WERI-Rb-1 (cell line): ENCODE measurements at places on chromosomes 2 and 18.

- no peak for DNase-seq
These were observed 97.7 kb downstream of the DYSF start for GRCh38 chr2:71550801-71551630.

- no peak for DNase-seq
These were observed 185.2 kb downstream of the ZFP36L2 start for GRCh38 chr2:43041173-43041591.

DNA sequence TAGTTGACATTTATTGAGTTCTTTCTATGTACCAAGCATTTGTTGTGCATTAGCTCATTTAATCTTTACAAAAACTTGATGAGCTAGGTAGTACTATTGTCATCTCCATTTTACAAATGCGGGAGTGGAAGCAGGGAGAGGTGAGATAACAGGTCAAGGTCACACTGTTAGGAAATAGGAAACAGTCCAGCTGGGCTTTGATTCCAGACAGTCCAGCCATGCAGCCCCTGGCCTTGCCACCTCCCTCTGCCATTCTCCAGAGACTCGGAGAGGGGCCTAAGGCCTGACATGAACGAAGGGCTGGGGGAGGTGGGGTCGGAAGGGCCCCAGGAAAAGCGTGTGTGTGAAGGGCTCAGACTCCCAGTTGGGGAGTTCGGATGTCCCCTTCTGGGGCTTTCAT, 55.6 kb downstream of the ODC1 start:
- DNase-seq, result no peak

- DNase-seq, result no peak
These were observed 246.3 kb downstream of the SOX11 start for GRCh38 chr2:5938566-5938896.

GRCh38 chr18:79796531-79797405, 970 bp upstream of the KCNG2 start:
- DNase-seq, result no peak

- no peak for DNase-seq
These were observed 8.2 kb downstream of the NFATC1 start for GRCh38 chr18:79403723-79404566.

GRCh38 chr2:127098711-127099110, 8.2 kb downstream of the BIN1 start:
- no peak for DNase-seq

DNA sequence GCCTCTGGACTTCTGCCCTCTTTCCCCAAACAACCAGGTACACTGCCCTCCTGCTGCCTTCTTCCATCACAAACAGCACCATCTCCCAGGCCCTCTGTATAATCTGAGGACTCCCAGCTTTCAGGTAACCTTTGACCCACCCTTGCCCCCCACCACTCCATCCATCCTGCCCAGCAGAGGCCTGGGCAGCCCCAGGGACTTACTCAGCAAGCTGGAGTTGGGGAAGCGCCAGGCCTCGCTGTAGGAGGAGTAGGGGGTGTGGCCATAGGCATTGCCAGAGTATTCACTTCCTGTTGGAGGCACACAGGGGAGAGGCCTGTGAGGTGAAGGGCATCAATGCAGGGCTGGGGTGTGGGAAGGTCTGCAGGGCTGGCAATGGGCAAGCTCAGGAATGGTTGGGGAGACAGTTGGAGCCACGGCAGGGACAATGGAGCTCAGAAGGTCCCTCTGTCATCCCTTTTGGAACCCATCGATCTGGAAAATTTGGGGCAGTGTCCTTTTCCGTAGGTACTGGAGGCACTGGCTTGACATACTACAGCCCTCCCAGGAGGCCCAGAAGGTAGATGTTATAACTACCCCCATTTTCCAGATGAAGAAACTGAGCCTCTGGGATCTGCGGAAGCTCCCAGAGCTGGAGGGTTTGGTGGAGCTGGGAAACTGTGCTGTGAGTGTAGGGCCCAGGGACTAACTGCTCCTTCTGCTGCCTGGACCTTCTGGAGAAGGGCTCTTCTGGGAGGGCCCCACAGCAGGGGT, 46.3 kb downstream of the PSD4 start:
- no peak for DNase-seq

DNA sequence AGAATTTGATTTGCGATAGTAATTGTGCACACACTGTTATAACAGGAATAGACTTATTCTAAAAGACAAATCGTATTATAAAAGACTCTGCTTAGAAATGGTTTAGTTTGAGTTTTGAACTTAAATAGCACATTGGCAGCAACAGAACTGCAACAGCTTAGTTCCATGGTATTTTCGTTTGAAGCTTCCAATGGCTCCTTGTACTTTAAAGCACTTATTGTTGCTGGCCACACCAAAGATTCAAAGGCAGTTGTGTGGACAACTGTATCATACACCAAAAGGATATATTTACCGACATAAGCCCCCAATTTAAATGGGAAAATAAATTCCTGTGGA, 627 bp downstream of the WIPF1 start:
- no peak for DNase-seq

GRCh38 chr2:126885751-126886210, 12.9 kb upstream of the TEX51 start:
- no peak for DNase-seq
